ENCODE measurements at places on chromosomes 7 and 10. TPM values are rescaled to one million over a fixed set of nuclear protein-coding genes. Genes with fewer than 3 reads are reported as not detected.

DNA sequence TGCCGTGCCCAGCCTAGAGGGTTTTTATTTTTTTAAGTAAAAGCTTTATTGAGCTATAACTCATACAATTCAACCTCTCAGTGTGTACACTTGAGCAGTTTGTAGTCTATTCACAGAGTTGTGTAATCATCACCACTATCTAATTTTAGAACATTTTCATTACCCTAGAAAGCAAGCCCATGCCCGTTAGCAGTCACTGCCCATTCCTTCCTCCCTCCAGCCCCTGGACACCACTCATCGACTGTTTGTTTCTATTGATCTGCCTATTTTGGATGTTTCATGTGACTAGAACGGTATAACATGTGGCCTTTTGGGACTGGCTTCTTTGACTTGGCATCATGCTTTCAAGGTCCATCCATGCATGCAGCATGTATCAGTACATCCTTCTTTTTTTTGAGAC is 25.7 kb upstream of the SEC61A2 start:
- DNase-seq = no peak

- DNase-seq = no peak
These were observed 40.5 kb upstream of the CREB5 start for GRCh38 chr7:28371846-28372245.

DNA sequence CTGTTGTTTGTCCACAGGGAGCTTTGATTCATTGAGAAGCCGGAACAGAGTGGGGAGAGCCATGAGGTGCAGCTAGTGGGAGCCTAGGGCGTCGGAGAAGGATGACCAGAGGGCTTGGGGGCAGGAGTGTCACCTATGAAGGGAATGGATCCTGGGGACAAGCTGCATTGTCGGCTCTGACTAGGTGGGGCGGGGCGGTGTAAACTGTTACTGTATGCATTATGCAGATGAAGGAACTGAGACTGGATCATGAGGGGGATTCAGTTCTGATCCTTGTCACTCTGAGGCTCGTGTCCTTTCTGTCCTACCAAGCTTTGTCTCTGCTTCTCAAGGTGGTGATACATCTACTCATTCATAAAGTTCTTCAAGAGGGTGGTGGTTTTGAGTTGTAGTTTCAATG is 39.9 kb upstream of the MMD2 start:
- DNase-seq = no peak

- DNase-seq = peak; percentile 30
These were observed 130.1 kb downstream of the CELF2 start for GRCh38 chr10:11147722-11148121.

DNA sequence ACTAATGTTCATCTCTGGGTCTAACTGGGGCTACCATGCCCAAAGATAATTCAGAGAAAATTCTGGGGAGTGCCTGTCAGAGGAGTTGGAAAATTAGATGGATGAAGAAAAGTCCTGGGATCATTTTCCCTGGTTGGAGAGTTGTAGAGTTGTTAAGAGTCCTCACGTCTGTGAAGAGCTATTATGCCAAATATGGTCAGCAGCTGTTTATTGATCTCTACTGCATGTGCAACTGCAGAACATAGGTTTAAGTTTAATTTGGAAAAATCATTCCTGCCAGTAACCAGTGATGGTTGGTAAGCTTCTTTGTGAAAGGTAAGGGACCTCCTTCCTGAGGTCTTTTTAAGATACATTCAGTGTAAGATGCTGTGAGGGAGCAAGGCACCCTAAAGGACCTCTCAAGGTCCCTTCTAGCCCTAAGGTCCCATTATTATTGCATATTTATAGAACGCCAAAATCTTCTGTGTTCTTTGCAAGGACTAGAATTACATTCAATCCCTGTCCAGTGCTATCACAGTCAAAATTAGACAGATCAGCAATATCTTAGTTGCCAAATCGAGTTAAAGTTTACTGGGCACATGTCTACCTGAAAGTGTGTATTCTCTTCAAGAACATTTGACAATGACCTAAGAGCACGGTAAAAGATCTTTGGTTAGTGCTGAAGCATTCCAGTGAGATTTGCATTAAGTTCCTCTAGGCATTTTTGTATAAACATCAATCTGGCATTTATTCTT is 62.7 kb downstream of the VTI1A start:
- DNase-seq = no peak

DNA sequence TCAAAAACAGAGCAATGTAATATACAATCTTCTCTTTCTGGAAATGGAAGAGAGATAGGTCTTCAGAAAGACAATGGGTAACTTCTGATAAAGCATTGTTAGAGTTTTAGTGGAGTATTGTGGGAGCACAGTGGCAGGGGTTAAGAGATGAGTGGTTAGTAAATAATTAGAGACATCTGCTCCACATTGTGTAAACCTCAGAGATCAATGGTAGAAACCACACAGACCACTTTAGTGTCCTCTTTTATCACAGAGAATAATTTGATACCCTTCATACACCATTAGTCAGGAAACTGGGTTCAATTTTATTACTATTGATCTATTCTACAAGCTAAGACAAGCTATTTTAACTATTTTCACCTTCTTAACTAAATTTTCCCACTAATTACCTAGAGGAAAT is 35.9 kb upstream of the MAGI2 start:
- no peak for DNase-seq

The MMP21 gene
- total RNA-seq = not detected

The FAM13C gene
- 3.1 TPM for total RNA-seq

The TBXAS1 gene
- total RNA-seq = not detected
